ENCODE measurements at places on chromosomes 2 and 18.
A peak's percentile ranks its signal among the peaks of the same experiment; 100 is the strongest.

- DNase-seq: no peak
Measured at GRCh38 chr2:119599384-119599783, 55.1 kb downstream of the CFAP221 start.

DNA sequence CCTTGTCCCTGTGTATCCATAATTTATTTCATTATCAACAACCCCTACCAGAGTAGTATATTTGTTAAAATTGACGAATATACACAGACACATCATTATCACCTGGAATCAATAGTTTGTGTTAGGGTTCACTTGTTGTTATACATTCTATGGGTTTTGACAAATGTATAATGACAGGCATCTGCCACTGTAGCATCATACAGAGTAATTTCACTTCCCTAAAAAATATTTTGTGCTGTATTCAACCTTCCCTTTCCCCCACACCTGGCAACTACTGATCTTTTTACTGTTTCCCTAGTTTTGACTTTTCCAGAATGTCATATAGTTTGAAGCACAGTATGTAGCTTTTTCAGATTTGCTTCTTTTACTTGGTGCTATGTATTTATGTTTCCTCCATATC is 132.0 kb downstream of the ZNF804A start:
- no peak for DNase-seq

GRCh38 chr18:12679183-12679786 is 21.4 kb upstream of the SPIRE1 start:
- no peak for DNase-seq

DNA sequence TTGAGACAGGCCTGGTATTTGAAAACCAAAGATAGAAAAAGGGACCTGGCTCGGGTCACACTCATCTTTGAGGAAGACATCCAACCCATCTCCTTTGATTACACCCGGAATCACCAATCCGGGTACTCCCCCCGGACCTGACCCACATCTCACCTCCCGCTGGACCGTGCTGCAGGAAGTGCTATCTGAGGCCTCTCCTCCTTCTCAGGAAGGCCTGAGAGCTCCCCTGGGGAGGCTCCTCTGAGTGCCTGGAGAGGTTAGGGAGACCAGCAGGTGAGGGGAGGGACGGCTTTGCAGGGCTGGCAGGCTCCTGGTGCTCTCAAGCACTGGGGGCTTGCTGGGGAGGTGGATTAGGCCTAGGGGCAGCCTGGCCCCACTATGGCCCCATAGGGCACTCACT is 170.9 kb downstream of the ACKR3 start:
- no peak for DNase-seq

- DNase-seq: peak; percentile 53
Measured at GRCh38 chr18:40159141-40160017, 1795.7 kb upstream of the PIK3C3 start.

- DNase-seq: no peak
Measured at GRCh38 chr2:167945660-167946368, 301.6 kb downstream of the STK39 start.

DNA sequence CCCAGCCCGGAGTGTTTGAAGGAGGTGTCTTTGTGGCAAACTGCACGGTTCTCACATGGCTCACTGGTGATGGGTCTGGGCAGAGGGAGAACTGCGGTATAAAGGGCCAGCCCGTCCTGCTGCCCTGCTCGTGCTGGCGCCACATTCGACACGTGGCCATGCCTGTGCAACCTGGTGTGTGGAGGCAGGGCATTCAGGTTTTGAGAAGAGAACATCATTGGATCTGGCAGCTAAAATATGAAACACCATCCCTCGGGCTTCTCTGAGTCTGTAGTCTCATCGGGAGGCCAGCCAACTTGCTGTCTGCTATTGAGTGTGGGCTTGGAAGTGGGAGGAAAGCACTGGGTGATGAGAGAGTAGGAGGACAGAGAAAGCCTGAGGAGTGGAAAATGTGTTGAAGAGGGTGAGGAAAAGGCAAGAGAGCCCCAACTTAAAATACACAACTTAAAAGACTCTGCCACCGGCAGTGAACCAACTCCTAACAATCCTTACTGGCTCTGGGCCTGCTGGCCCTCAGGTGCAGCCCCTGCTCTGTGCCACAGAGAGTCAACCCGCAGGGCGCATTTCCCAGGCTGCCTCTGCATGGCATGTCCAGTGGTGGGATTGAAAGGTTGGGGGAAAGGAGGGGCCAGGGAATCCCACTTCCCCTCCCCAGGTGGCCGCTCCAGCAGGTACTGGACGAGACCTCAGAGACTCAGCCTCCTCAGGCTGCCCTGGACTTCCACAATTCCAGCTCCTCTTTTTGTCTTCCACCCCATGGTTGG is 112.7 kb upstream of the DLX2 start:
- no peak for DNase-seq

DNA sequence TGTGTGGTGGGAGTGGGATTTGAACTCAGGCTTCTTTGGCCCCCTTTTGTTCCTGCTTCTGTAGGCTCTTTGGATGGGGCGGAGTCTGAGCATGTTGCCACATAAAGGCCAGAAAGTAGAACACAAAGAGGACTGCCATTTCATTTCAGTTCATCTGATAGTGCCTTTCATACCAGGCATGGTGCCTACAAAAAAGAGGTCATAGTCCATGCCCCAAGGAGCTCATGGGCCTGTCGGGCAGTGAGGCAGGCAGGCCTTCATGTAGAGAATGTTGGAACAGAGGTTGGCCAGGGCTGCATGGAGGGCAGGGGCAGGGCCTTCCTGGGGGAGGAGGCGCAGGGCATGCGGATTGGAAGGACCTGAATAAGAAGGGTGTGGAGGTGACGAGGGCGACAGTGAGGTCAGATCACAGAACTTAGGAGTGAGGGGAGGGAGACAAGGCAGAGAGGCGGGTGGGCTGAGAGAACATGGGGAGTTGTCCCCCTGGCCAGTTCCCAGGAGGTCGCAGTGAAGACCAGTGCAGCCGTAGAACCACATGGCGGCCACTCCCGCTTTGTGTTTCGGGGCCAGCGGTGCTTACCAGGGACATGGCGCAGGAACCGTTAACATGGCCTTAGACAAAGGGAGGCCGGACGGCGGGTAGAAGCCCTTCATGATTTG is 49.1 kb downstream of the ITGB1BP1 start:
- DNase-seq: no peak

- no peak for DNase-seq
Measured at GRCh38 chr2:127618551-127619202, 27.3 kb upstream of the GPR17 start.

DNA sequence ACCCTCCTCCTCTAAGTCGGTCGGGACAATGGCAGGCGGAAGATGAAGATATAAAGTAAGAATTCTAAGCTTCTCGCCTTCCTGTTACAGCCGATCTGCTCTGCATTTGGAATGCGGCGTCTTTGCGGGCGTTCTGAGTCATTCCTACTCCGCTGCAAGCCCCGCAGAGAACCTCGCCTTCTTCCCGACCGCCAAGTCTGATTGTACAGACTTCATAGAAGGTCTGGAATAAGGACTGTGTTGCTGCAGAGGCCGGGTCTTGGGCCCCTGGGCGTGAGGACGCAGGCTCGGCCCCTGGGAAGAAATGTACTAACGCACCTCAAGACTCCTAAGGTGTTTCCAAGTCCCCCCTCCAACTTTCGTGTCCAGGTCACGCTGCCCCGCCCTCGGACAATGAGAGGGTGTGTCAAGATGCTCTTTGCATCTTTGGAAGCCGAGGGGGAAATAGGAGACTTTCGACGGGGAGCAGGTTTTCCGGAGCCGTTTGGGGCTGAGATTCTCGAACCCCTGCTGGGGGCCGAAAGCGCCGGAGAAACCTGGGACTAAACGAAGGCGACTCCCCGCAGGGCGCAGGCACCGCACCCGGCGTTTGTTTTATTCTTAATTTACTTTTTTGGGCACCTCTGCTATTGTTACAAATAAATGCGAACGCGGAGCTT is 12.7 kb upstream of the PAX3 start:
- no peak for DNase-seq

- DNase-seq: no peak
Measured at GRCh38 chr2:37586663-37587317, 84.7 kb downstream of the CDC42EP3 start.

DNA sequence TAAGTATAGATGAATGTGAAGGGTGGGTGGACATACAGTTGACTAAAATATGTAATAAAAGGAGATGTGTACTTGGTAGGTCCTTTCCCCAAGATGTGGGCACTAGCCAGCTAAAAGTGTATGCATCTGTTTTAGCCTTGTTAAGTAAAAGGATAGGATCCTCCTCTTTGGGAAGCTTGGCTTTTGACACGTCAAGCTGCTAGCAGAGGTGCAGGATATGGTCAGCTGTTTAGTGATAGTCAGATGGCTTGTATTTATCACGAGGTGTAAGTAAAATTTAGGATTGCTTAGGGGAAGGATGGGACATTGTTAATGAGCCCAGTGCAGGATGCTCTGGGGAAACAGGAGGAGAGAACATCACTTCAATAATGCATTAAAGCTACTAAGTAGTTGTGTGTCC is 1.5 kb downstream of the MFSD6 start:
- DNase-seq: no peak

DNA sequence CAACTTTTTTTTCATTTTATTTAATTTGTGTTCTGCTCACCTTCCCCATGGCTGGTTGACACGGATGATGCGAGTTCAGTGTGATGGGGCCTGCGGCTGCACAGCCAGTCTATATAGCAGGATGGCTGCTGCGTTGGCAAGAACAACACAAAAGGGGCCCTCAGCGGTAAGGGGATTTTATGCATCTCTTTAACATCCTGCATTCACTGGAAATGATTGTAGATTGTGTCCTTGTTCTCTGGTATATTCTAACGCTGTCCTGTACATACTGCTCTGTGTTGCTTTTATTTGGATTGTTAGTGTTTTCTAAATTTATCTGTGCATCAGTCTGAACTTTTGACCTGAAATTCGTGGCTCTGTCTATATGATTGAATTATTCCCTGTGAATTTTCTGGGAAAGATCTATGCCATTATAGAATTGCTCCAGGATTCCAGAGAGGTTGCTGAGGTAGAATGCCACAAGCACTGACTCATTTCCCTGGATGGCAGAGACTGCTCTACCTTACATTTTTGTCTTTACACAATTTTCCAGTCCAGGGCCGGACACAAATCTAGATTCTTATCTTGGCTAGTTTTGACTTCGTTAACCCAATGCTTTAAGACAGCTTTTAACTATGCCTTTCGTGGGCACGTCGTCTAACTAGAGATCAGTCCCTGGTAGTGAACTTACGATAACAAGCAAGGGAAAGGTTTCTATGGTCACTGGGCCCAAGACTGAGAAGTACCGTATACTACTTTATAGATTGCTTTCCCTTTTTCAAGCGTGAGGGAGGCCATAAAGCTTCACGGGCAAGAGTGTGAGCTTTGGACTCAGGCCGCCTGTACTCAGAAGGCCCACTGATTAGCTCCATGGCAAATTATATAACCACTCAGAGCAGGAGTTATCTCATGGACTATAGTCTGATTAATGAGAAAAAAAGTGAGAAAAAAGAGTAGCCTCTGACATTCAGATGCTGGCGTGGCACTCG is at the start of gene CRYGC:
TSS of gene CRYGC (minus strand) at position 85 of the 968 bp plus-strand sequence. CDS start at position 49, 36 bp downstream.
- DNase-seq: no peak

GRCh38 chr18:63025251-63026090 is 294.1 kb downstream of the BCL2 start:
- DNase-seq: no peak

DNA sequence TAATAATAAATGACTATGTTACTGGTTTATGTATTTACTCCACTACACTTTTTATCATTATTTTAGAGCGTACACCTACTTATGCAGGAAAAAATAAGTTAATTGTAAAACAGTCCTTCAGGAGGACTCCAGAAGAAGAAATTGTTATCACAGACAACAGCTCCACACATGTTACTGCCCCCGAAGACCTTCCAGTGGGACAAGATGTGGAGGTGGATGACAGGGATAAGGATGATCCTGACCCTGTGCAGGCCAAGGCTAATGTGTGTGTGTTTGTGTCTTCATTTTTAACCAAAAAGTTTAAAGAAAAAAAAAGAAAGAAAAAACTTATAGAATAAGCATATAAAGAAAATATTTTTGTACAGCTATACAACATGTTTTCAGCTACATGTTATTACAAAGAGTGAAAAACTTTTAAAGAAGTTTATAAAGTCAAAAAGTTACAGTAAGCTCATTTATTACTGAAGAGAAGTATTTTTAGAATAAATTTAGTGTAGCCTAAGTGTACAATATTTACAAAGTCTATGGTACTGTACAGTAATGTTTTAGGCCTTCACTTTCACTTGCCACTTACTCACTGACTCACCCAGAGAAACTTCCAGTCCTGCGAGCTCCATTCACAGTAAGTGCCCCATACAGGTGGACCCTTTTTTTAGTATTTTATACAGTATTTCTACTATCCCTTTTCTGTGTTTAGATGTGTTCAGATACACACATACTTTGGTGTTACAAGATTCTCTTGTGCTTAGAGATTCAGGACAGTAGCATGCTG is 7.5 kb downstream of the TGFBRAP1 start:
- no peak for DNase-seq

DNA sequence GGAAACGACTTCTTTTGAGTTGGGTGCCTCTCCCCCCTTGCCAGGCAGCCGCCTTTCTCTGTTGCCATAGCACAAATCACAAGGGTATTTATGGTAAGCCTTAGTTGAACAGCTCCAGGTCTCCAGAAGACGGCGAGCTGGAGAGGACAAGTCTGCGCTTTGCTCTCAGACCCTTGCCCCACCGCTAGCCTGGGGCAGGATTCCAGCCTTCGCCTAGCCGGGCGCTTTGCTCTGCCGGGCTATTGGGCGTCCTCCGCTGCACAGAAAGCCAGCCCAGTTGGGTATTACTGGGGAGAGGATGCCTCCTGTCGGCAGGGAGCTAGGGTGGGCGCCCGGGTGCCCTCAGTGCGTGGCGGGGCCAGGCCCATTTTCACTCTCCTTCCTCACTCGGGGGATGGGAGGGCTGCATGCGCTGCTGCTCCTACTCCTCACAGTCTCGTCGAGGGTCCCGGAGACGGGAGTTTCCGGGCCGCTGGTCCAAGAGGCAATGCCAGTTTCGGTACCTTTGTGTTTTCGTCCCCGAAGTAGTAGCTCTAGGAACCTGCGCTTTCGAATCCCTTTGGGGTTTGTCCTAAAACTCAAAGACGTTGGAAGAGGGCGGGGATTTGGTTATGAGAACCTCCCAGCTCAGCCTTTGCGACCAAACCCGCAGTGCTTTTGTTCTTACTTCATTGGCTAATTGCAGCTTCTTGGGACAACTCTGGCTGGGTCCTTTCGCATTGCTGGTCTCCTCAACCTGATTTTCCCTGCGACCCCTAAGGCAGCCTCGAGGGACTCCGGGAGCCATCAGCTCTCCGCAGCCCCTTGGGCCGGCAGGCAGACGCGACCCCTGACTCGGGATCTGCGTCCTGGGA is 3.6 kb upstream of the DLX2 start:
- no peak for DNase-seq

- no peak for DNase-seq
Measured at GRCh38 chr2:157874348-157874747, 1.8 kb downstream of the ACVR1 start.

GRCh38 chr18:46148810-46149209 is 44.6 kb downstream of the HAUS1 start:
- DNase-seq: peak; percentile 13

- no peak for DNase-seq
Measured at GRCh38 chr2:113167962-113168340, 5.8 kb upstream of the PSD4 start.

- no peak for DNase-seq
Measured at GRCh38 chr2:96656540-96656939, 14.0 kb downstream of the FER1L5 start.

Measured in NCI-H1048 (cell line).